ENCODE measurements at places on chromosomes 1 and 21.

GRCh38 chr1:1331068-1331965, at the start of gene TAS1R3:
TAS1R3 (plus strand) TSS chr1:1331280; CDS start chr1:1331346, 66 bp downstream.
- no peak for DNase-seq

- DNase-seq: no peak
Observed at GRCh38 chr1:41360074-41360785, 1.0 kb upstream of the FOXO6 start.

DNA sequence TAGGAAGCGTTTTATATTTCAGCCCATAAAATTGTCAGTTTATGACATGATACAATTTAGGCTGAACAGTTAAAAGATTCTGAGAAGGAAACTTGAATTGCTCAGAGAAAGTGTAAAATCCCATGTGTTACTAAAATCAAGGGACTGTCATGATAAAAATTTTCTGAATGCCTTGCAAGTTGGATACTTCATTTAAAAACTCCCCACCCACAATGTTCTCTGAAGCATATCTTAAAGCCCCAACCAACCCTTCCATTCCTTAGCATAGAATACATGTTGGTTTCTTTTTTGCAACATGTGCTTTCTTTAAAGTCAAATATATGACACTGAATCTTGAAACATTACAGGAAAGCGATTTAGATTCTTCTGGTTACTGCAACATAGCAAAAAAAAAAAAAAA, 97.4 kb downstream of the MRPL39 start:
- DNase-seq: no peak

- DNase-seq: no peak
Observed at GRCh38 chr1:239563681-239564080, 177.3 kb downstream of the CHRM3 start.

- DNase-seq: no peak
Observed at GRCh38 chr1:24743404-24744211, 1.6 kb upstream of the CLIC4 start.

DNA sequence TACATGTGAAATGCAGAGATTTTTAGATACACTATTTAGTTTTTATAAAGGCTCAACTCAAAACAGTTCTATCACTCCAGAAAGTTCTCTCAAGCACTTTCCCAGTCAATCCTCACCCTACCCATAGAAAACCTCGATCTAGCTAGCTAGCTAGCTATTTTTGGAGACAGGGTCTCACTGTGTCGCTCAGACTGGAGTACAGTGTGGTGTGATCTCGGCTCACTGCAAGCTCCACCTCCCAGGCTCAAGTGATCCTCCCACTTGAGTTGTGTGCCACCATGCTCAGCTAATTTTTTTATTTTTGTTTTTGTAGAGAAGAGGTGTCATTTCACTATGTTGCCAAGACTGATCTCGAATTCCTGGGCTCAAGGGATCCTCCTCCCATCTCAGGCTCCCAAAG, 236.9 kb downstream of the RERE start:
- no peak for DNase-seq

DNA sequence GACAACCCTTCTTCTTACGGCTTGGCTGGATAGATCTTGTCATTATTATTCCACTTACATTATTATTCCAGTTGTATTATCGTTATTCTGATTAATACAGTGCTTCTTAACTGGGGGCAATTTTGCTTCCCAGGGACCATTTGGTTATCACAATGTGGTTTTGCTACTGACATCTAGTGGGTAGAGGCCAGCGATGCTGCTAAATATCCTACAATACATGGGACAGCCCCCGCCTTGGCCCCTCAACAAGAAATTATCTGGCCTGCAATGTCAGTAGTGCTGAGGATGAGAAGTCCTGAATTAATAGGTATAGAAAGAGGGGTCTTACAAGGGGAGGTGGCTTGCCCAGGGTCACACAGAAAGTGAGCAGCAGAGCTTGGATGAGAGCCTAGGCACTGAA, 105.6 kb downstream of the PTPRU start:
- no peak for DNase-seq

DNA sequence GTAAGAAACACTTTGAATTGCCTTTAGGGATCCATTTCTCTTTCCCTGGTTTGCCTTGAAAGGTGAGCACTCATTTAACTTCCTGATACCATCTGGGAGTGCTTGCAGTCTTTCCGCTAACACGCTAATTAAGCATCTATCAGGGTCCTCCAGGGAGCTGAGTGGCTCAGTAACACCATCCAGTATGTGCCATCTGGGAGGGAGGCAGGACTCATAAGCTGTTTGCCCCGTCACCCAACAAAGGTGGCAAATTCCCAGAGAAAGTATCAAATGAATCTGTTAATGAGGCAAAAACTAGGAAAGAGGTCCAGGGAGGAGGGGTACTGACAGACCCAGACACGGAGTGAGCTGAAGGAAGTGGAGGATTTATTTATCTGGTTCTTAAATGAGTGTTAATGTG, 430.9 kb downstream of the HLX start:
- DNase-seq: no peak

DNA sequence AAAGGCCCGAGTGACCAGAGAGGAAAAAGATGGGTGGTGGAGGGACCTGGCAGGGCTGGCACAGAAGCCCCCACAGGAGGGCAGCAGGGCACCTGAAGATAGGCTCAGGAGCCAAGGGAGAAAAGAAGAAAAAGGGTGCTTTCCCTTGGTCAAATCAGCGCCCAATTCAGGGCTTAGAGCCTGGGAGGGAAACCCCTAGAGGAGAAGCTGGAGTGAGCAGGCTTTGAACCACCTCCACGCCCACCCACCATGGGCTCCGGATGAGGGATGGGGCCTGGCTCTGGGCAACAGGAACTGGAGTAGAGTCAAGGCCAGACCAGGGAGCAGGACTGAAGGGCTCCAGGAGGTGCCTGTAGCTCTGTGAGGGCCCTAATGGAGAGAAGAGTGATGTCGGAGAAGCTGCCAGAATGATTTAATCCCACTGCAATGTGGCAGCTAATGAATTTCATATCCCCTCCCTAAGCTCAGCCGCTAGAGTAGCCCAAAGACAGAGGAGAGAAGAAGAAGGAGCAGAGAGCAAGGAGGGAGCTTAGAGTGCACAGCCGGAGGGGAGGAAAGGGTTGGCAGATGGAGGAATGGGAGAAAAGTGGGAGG, 12.0 kb upstream of the PRELP start:
- DNase-seq: no peak

DNA sequence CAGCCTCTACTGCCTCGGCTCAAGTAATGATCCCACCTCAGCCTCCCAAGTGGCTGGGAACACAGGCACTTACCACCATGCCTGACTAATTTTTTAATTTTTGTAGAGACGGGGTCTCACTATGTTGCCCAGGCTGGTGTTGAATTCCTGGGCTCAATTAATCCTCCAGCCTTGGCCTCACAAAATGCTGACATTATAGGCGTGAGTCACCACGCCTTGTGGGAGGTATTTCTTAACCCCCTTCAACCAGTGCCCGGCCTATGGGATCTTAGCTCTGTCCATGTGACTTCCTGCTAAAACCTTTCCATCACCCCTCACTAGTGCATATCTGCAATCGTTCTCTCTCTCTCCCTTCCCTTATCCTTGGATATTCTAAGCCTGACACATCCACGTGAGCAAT, 86.4 kb downstream of the FOXD2 start:
- DNase-seq: no peak

DNA sequence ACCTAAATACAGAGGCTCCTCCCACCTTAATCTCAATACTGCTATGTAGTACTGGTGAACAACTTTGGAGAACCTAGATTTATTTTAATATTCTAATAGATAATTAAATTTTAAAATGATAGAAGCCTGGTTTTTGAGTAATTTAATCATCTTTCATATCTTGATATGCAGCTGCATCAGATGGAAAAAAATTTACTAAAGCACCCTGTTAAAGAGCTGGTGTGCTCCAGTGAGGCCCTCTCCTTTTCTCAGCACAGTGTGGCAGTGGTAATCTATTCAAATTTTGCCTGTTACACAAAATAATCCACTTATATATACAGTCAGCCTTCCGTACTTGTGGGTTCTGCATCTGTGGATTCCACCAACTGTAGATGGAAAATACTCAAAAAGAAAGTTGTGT, 82.8 kb downstream of the LRRC8C start:
- no peak for DNase-seq

DNA sequence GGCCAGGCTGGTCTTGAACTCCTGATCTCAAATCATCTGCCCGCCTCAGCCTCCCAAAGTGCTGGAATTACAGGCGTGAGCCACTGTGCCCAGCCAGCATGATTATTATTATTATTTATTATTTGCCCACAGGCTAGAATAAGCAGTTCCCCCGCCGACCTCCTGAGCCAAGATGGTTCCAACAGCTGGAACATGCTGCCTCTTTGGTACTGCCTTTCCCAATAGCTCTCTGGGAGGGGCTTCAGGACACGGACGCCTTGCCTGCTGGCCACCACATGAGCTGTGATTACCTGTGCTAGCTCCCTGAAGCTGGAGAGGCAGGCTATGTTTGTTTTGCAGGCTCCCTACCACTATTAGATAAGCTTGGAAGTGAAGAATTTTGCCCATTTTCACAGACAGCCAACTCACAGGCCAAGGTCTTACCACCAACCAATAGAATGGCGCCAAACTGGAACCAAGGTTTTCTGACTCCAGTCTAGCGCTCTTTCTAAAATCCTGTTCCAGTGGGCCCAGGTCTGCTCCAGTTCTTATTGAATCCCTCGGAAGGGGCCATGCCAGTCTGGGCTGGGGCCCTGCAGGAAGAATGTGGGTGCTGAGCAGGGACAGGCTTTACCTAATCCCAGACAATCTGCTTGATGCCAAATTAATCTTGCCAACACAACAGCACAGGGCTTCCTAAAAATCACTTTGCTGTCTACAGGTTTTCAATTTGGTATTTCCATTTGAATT, 2.1 kb upstream of the GPR61 start:
- no peak for DNase-seq

GRCh38 chr1:220928725-220929300, 49.6 kb downstream of the HLX start:
- DNase-seq: no peak

GRCh38 chr1:175206687-175207086, 14.1 kb upstream of the KIAA0040 start:
- DNase-seq: no peak

DNA sequence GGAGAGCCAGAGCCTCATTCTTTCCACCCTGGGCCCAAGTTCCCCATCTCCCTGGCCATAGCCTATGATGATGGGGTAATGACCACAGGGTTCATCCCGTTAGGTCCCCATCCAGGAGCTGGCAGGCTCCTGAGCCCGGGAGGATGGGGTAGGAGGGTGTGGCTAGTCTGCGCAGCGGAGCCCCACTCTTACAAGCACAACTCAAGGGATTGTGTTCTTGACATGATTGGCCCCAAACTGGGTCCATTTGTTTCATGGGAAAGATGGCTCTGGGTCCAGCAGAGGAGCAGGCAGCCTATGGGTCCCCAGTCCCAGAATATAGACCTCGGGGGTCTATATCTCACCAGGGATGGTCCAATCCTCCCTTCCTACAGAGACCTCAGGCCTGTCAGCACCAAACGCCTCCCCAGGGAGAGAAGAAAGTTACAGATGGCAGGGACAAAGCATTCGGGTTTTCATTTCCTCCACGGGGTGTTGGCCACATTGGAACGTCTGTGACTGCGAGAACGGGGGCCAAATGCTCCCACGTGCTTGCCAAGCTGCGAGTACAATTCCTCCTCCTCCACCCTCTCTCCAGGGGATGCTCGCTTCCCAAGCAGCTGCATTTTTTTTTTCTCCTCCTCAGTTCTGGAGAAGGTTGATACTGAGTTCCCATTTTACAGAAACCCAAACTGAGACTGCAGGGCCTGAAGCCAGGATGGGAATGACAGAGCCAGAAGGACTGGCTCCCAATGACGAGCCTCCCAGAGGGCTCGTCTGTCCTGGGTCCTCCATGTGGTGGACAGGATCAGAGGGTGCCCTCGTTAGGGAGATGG, 71.0 kb downstream of the DHRS3 start:
- DNase-seq: peak; percentile 90

DNA sequence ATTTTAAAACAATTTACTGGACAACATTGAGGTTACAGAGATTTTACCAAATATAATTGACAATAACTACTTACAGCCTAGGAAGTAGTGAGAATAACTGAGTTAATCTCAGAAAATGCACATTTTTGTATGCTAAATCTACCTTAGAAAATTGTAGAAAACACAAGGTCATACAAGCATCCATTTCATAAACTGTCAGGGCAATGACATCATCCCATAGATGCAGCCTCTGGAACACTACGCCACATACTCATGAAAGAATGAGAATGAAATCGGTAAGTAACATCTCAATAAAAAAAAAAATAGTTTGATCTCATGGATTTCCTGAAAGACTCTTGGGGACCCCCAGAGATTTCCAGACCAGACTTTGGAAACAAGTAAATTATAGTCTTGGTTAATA, 28.9 kb upstream of the BARHL2 start:
- no peak for DNase-seq

DNA sequence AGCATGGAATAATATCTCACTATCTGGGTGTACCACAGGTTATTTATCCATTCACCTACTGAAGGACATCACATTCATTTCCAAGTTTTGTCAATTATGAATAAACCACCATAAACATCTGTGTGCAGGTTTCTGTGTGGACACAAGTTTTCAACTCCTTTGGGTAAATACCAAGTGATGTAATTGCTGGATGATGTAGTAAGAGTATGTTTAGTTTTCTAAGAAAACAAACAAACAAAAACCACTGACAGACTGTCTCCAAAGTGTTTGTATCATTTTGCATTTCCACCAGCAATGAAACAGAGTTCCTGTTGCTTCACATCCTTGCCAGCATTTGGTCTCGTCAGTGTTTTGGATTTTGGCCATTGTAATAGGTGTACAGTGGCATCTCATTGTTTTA, 435.7 kb upstream of the PROX1 start:
- no peak for DNase-seq

GRCh38 chr1:162984699-162985098, 84.5 kb upstream of the RGS4 start:
- DNase-seq: no peak

- peak; percentile 93 for DNase-seq
Observed at GRCh38 chr1:27365372-27366112, 1.2 kb downstream of the MAP3K6 start.

GRCh38 chr1:110240476-110241210, 30.5 kb downstream of the KCNC4 start:
- DNase-seq: no peak

DNA sequence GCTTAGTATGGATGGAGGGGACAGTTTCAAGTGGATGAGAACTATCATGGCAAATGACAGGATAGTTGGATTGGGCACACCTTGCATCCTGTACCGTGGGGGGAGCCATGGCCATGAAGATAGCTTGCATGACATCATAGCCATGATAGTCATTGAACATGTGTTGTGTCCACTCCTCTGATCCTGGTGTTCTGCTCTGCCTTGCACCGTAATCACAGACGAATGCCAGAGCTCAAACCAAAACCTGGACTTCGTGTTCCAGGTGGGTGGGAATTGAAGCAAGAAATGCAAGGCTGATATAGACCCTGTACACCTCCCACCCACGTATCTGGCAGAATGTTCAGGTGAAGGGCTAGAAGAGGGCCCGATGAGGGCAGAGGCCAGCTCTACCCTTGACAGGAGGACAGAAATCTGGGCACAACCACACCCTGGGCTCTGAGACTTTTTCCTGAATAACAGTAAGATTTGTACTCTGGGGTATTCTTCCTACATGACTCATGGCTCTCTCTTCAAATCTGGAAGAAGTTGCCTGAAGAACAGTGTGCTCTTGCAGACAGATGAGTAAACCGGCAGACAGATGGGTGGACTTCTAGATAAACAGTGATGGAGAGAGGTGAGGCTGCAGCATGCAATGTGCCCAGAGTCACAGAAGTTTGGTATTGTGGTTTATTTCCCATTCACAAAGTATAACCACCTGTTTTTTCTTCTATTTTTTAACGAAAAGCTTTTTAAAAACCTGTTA, 45.0 kb downstream of the KCNJ6 start:
- DNase-seq: no peak

GRCh38 chr1:24600551-24600950, 42.6 kb upstream of the SRRM1 start:
- DNase-seq: no peak
